ENCODE measurements at places on chromosomes 6 and 20.

DNA sequence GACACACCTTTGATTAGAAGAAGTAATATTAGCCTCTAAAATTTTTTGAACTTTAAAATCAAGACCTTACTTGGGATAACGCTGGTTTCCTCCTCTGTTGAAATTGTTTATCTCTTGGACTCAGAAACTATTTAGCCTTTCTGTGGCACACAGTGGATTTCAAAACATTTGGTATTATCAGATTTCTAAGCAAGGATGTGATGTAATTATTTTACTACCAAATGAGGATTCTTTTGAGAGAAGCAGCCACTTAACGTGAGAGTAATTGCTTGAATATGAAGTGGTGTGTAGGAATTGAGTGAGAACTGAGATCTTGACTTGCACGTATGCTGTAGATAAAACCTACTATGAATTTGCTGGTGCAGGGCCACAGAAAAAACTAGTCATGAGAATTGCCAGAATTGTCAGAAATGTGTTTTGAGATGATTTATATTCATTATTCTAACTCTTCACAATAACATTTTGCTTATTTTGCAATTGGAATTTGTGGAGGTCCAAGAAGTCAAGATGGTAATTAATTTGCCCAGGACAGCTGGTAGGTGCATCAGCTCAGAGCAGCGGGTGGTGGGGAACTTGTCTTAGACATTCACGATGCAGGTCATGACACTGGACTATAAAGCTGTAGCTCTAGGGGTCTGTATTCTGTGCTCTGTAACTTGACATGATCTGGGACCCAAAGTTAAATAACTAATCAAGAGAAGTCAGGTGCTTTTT is 53.4 kb downstream of the AKAP12 start:
- DNase-seq: no peak

DNA sequence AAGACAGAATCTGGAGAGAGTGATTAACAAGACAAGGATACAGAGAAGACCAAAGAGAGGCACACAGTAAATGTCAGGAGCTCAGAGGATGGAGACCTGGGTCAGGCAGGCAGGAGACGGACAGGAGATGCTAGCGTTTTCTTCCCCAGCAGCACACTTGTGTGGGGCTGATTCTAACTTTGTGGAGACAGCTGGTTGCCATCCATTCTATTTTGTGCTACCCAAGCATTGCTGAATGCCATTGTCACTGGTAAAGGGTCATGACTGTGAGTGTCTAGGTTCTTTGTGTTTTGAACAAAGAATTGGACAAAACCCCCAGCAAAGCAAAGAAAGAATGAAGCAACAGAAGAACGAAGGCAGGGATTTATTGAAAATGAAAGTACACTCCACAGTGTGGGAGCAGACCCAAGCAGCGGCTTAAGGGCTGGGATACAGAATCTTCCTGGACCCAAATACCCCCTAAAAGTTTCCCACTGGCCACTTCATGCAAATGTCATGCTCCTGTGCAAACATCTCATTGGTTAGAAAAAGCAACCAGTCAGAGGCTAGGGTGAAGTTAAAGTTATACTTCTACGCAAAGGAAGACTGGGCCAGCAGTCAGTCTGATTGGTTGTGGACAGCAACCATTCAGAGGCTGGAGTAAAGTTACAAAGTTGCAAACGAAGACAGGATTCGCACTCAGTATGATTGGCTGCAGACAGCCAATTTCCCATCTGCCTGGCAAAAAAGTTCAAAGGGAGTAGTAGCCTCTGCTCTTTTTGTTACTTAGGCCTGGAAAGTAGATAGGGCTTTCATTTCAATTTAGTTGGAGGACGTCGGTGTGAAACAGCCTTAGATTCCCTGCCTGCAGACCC is 17.5 kb downstream of the PTK7 start:
- DNase-seq: peak; percentile 78

DNA sequence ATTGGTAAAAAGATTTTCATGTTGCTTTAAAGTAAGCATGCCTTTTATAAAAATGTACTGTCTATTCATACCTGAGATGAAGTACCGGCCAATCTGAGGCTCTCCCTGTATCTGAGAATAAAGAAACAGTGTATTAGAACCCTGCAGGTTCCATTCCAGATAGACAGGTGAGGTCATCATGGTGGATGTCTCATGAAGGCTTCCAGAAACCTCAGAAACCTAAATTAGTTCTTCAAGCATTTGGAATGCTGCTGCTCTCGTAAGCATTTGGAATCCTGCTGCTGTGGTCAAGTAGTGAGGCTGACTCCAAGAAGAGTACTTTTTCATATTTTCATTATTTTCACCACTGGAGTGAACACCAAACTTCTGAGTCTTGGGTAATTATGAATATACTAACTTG is 642.3 kb downstream of the MAFB start:
- DNase-seq: peak; percentile 75

- no peak for DNase-seq
Observed at GRCh38 chr6:165760126-165760802, 97.2 kb upstream of the PDE10A start.

DNA sequence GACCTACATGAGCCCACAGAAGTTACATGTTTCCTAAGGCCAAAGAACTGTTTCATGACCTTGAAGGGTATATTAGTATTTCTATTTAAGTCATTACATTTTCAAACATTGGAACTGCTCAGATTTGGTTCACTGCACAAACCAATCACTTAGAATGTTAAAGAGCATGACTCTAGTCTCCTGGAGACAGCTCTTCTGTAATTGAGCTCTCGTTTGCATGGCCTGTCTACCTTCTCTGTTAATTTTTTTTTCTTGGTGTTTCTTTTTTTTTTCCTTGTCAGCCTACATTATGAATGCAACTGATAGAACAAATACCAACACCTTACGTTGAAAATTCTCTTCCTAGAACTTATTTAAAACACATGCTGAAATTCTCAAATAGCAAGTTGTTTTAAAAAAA is 860.2 kb upstream of the MAP3K7 start:
- DNase-seq: no peak

All from mammary epithelial cell (primary cell).